Stimulated activated CD8-positive, alpha-beta memory T cell treated with anti-CD3 and anti-CD28 coated beads, Interleukin-4, amount 100 ng/mL, for 1 hour (primary cell): ENCODE measurements at places on chromosomes 12 and 14.

DNA sequence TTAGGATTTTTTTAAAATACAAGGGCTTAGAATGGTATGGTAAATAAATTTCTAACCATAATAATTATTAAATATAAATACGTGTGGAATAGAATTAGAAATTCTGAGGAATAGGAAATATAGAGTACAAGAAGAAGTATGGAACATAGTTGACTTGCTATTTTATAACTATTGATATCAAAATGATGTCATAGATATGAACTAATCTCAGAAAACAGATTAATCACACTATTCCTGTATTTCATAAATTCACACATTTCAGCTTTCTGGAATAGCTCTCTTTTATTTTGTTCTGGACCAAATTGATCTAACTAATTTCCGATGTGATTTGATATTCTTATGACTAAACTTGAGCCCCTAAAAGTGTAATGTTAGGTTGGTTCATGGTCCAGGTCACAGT, 237.2 kb upstream of the NPAS3 start:
- DNase-seq = no peak

DNA sequence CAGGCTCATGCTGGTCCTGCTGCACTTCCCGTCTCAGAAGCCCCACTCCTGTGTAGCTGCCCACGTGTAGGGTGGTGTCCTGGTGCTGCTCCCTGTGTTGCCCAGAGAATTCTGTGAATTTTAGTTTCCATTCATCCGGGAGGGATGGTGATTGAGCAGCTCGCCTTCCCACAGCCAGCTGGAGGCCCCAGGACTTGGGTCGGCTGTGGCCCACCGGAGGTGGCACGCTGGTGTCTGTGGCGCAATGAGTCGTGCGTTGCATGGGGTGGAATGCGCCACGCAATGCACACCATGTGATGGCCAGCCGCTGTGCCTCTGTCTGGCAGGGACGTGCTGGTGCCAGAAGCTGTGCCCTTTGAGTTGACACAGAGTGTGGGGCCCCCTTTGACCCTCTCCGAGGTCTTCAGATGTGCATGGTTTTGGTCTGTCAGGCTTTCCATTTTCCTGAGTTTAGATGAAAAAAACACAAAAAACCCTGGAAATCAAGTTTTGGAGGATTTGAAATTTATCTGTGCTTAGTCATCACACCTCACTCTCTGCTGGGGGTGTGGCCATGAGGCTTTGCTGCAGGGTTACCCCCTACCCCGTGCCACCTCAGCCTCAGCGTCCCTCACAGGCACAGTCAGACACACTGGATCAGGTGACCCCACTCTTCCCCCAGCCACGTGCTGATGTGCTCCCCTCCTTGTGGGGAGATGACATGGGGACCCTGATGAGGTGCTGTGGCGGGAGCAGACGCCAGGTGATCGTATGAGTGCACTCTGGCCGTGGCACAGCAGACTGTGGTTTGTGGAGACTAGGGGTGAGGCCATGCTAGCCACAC, 64.6 kb downstream of the EP400 start:
- no peak for DNase-seq

DNA sequence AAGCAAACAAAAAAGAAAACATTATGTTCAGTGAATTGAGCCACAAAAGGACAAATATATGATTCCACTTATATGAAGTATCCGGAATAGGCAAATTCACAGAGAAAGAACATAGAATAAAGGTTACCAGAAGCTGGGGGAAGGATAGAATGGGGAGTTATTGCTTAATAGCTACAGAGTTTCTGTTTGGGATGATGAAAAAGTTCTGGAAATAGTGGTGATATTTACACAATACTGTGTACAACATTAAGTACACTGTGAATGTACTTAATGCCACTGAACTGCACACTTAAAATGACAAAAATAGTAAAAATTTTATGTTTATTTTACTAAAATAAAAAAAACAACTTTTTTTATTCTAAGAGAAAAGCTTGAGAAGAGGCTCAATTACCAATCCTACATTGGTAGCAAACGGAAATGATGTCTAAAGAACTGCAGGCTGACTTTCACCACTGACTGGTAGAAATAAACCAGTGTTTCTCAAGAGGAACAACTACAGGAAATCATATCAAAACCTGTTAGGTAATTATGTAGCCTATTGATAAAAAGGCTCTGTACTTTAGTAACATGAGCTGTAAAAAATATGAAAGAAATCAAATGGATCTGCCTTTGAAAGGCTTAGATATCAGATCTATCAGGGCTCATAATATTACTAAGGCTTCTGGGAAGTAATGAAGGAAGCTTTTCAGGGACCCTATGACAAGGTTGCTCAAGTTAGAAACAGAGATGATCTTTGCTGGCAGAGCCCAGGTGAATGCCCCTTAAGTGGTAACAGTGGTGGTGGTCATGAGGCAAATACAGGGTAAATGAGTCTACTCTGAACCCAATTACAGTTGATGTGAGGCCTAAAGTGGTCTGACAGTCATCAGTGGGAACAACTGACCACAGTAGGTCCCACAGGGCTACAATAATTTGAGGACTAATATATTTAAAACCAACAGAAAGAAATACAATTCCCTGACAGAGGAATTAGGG, 41.3 kb downstream of the BAZ1A start:
- no peak for DNase-seq

- DNase-seq = no peak
These were observed 344.1 kb upstream of the PDE3A start for GRCh38 chr12:20024194-20024593.

GRCh38 chr12:23611320-23611719, 338.1 kb downstream of the SOX5 start:
- no peak for DNase-seq

- peak; percentile 9 for DNase-seq
These were observed 743 bp downstream of the PUS1 start for GRCh38 chr12:131929581-131930456.

GRCh38 chr14:25759256-25759655, 709.3 kb upstream of the STXBP6 start:
- DNase-seq = no peak

GRCh38 chr12:7431993-7432685, 11.8 kb downstream of the CD163L1 start:
- no peak for DNase-seq

GRCh38 chr12:111022386-111022785, 102.0 kb upstream of the MYL2 start:
- DNase-seq = no peak

DNA sequence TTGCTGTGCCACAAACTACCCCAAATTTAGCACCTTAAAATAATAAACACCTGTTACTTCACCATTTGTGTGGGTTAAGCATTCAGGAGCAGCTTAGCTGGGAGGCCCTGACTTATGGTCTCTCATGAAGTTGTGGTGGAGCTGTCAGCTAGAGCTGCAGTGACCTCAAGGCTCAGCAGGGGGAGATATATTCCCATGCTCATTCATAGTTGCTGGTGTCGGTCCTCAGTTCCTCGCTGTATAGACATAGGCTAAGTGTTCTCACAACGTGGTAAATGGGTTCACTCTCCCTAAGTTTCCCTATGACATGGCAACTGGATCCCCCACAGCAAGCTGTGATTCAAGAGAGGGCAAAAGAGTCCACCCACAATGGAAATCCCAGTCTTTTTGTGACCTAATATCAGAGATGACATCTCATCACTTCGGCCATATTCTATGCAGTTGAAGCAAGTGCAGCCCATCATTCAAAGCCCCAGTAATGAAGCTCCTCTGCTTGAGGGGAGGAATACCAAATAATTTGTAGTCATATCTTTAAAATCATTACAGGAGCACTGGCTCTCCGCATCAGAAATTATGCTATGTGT, 41.1 kb downstream of the PRB3 start:
- no peak for DNase-seq

GRCh38 chr14:85601246-85601645, 71.3 kb downstream of the FLRT2 start:
- DNase-seq = no peak
